ENCODE measurements at places on chromosomes 4 and X. TPM values are rescaled to one million over a fixed set of nuclear protein-coding genes. Genes with fewer than 3 reads are reported as not detected.

SCD5 gene
- total RNA-seq: 6.2 TPM

GRCh38 chr4:112532267-112532666 is 16.3 kb upstream of the NEUROG2 start:
- DNase-seq: no peak
- no peak overlapping the region for H3K4me3 ChIP-seq
- H3K36me3 ChIP-seq: no peaks in the 10 kb centered on the region
- H3K27me3 ChIP-seq: peaks cover 6% of the 10 kb centered on the region

DNA sequence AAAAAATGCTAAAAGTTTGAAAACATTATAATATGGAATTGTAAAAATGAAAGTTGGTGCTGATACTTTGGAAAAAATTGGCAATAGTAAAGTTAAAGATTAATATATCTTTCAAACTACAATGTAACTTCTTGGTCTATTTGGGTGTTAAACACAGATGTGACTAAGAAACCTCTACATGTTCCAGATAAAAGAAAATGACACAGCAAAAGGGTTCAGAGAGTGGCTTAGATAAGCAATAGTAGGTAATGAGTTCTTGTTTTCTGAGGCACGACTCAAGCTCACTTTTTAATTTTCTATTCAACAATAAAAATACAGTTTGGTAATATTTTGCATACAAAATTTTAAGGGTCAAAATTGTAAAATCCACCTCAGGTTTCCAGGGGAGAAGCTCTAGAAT is 292.7 kb downstream of the GALNTL6 start:
- H3K27me3 ChIP-seq: no peaks in the 10 kb centered on the region
- DNase-seq: no peak
- no peaks in the 10 kb centered on the region for H3K4me1 ChIP-seq
- H3K27ac ChIP-seq: no peak overlapping the region

GRCh38 chrX:44274096-44274495 is 69.4 kb downstream of the EFHC2 start:
- H3K27me3 ChIP-seq: no peaks in the 10 kb centered on the region
- H3K36me3 ChIP-seq: no peaks in the 10 kb centered on the region
- no peak overlapping the region for H3K4me3 ChIP-seq
- no peaks in the 10 kb centered on the region for H3K4me1 ChIP-seq
- no peak overlapping the region for H3K27ac ChIP-seq
- DNase-seq: no peak

DNA sequence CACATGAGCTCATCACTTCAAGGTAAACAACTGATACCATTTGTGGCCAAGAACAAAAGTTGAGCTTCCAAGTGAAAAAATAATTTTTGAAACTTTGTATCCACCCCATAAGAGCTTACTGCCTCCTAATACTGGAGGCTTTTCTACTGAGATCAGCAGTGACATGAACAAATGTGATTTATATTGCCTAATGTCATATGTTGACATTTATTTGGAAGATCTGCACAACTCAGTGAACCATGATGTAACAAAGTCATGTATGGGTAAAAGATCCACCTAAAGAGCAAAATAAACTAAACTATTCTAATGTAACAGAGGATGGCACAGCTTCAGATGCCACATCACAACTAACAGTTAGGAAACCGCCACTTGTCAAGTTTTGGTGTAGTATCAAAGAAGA is 65.8 kb downstream of the AFAP1 start:
- no peak for DNase-seq
- H3K27ac ChIP-seq: no peak overlapping the region
- no peaks in the 10 kb centered on the region for H3K27me3 ChIP-seq
- H3K36me3 ChIP-seq: no peaks in the 10 kb centered on the region
- H3K4me1 ChIP-seq: peaks cover 16% of the 10 kb centered on the region

DNA sequence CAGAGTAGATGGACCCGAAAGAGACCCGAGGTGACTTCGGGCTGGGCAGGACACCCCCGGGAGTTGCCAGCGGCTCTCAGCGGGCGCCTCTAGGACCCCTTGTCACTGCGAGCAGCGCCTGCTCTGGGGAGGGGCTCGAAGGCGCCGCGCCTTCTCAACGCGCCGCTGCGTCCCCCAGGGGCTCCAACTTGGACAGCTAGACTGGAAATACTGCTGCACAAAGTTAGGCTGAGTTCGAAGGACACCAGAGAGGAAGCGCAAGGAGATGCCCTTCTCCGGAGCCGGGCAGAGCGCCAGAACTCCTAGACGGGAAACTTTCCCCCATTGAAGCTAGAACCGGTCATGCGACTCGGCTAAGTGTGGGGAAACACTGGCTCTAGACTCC is 493 bp upstream of the KCNIP4 start:
- H3K36me3 ChIP-seq: no peaks in the 10 kb centered on the region
- H3K4me3 ChIP-seq: no peak overlapping the region
- no peak for DNase-seq
- H3K27me3 ChIP-seq: no peaks in the 10 kb centered on the region

- no peak for DNase-seq
- H3K27ac ChIP-seq: no peak overlapping the region
- H3K36me3 ChIP-seq: no peaks in the 10 kb centered on the region
- H3K27me3 ChIP-seq: no peaks in the 10 kb centered on the region
Observed at GRCh38 chr4:76703123-76703490, 194.8 kb downstream of the SOWAHB start.

DNA sequence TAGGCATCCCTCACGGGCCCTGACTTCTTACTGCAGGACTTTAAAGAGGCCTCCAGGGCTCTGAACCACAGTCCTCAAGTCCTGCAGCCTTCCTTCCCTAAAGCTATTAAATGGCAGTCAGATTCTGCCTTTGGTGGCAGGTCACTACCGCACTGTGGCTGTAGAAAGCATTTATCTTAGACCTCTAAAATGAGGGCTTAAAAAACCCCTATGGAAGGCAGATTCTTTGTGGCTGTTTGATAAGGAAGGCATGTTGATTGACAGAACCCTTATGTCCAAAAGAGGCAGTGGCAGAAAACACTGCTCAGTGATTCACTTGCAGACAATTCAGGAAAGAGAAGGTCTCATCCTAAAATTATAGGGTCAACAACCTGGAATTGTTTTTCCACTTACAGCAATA is 79.2 kb downstream of the FBXL5 start:
- no peak overlapping the region for H3K4me3 ChIP-seq
- no peak for DNase-seq
- H3K4me1 ChIP-seq: no peaks in the 10 kb centered on the region
- H3K27ac ChIP-seq: no peak overlapping the region

DNA sequence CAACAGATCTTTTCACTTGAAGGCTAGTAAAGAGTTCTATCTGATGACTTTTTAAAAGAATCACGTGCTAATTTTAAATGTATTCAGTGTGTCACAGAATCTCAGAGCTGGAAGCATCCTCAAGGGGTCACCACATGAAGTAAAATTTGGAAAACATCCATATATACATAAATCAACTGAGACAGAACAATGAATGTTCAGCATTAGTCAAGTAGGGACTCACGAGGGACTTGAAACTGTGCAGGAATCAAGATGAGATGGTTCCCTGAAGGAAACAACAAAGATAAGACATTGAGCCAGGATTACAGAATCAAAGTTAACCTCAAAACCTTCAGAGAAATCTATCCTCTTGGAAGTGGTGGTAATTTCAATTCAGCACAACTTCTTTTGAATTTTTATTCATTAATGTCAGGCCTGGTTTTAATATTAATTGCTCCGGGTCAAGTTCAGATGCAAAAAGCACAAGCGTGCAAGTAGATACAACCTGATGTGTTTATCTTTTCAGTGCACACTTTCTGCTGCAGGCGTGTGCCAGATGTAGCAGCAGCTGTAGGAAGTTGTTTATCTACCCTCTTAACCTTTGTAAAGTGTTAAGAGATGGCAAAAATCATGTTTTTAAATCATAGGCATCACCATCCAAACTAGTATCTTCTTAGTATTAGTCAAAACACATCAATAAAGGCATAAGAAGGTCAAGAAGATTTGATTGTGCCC is 87.7 kb upstream of the SRD5A3 start:
- no peaks in the 10 kb centered on the region for H3K36me3 ChIP-seq
- no peaks in the 10 kb centered on the region for H3K4me1 ChIP-seq
- H3K4me3 ChIP-seq: no peak overlapping the region
- DNase-seq: no peak

GRCh38 chr4:137129441-137129840 is 402.9 kb downstream of the PCDH18 start:
- H3K4me3 ChIP-seq: no peak overlapping the region
- H3K36me3 ChIP-seq: no peaks in the 10 kb centered on the region
- DNase-seq: no peak
- no peak overlapping the region for H3K27ac ChIP-seq

All from CD8-positive, alpha-beta memory T cell (primary cell).